ENCODE measurements at places on chromosomes 4 and X. TPM values are rescaled to one million over a fixed set of nuclear protein-coding genes. Genes with fewer than 3 reads are reported as not detected.

Gene SOX3
- total RNA-seq = 0.71 TPM

GRCh38 chr4:139319571-139319970, 17.3 kb upstream of the NDUFC1 start:
- DNase-seq = no peak

GRCh38 chr4:8276358-8277240, 7.0 kb downstream of the HTRA3 start:
- DNase-seq = peak; percentile 22

DNA sequence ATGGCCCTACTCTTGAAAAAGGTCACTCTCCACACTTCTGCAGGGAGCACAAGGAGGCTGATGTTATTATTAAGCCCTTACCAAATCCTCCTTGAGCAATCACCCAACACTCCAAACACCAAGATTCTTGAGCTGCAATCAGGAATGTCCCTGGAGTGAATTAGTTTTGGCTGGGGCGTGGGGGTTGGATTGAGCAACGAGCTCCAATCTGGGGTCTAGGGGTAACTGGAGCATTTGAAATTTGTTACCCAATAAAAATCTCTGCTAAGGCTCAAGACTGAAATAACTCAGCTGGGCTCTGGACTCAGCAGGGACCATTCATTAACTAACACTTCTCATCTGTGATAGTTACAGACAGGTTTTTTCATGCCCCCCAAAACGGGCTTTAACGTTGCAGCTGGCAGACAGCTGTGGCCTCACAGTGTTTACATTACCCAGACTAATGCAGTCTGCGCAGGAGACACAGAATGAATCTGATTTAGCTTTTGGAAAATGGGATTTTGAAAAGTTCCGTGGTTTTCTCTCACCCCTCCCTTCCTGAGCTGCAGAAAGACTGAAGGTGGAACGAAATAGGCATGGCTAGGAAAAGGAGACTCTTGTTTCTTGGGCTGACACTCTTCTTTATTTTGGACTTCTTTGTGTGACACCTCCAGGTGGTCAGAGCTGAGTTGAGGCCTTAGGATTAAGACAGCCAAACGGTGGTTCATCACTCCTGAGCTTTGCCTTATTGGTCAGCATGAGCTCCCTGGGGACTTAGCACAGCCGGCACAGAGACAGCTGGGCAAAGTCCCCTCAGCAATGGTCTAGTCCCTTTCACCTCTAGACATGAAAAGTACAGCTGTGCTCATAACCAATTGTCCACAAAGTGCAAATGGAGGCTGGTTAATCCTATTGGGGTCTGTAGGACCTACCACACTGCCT, 26.6 kb downstream of the PLAC1 start:
- DNase-seq = no peak

DNA sequence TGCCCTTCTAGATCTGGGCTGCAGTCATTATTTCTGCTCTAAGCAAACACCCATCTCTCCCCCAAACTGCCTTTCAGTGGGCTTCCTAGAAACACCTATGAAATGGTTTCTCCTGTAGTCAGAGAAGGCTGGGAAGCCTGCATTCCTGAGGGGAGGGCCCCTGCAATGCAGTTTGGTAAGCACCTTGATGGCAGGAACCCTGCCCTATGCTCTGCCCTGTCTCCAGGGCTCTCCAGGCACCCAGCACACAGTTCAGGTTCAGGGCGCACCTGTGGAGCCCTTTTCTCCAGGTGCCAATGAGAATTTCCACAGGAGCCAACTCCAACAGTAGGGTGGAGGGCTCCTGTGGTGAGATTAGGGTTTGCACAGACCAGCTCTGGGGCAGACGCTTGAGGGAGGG, 69.1 kb upstream of the FBXW7 start:
- DNase-seq = no peak

Gene GPR119
- total RNA-seq = not detected

DNA sequence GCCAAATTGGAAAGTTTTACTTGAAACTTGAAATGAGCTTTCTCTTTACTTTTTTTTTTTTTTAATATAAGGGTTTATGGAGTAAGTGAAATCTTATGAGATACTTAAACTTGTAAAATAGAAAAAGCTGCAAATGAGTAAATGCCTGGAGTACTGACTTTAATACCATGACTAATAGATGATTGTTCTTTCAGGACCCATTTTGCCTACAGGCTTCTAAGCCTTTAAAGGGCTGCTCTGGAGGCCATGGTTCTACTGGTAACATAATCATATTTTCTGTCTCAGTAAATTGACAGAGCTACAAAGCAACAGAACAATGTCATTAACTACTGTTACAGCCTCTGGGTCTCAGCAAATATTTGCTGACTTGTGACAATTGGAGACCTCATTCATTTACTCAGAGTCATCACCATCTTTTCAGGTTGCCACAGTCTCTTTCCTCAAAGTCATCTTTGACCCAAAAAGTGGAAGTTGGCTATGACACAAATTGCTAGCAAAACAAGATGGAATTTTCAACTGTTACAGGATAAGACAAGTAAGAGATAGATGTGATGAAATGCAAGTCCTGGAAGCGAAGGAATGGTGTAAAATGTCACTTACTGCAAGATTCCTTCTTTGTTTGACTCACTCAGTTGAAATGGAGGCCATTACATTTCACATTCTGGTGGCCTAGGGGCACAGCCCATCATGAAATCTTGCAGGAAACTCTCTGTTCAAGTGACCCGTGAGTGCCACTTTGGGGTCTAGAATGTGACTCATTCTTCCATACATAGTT, 132.7 kb downstream of the BTC start:
- DNase-seq = no peak

Data from glutamatergic neuron (in vitro differentiated cells).